Upper lobe of left lung (tissue), 6 donors: ENCODE measurements at places on chromosomes 16 and 17.

- H3K27ac ChIP-seq: no peak overlapping the region
- no peaks in the 10 kb centered on the region for H3K36me3 ChIP-seq
- no peak overlapping the region for H3K4me3 ChIP-seq
- H3K27me3 ChIP-seq: no peaks in the 10 kb centered on the region
- no peaks in the 10 kb centered on the region for H3K4me1 ChIP-seq
Observed at GRCh38 chr16:24652209-24652712, 77.2 kb upstream of the TNRC6A start.

- peaks cover 38% of the 10 kb centered on the region for H3K4me1 ChIP-seq
- DNase-seq: peak; percentile 99
- peak overlapping the region; percentile 83 for H3K4me3 ChIP-seq
Observed at GRCh38 chr16:1610071-1610898, 1.6 kb downstream of the IFT140 start.

- H3K27ac ChIP-seq: peak overlapping the region; percentile 97
- peak; percentile 75 for DNase-seq
- peaks cover 34% of the 10 kb centered on the region for H3K4me1 ChIP-seq
- no peaks in the 10 kb centered on the region for H3K27me3 ChIP-seq
- peak overlapping the region; percentile 97 for H3K4me3 ChIP-seq
- H3K36me3 ChIP-seq: peaks cover 16% of the 10 kb centered on the region
Observed at GRCh38 chr17:58083491-58084316, 485 bp downstream of the DYNLL2 start.

GRCh38 chr17:47605011-47605410, 44.7 kb upstream of the KPNB1 start:
- H3K27ac ChIP-seq: no peak overlapping the region
- H3K4me3 ChIP-seq: no peak overlapping the region
- H3K27me3 ChIP-seq: no peaks in the 10 kb centered on the region
- no peaks in the 10 kb centered on the region for H3K4me1 ChIP-seq

GRCh38 chr16:80028581-80029380, 428.2 kb upstream of the MAF start:
- no peaks in the 10 kb centered on the region for H3K27me3 ChIP-seq
- no peaks in the 10 kb centered on the region for H3K36me3 ChIP-seq
- H3K27ac ChIP-seq: no peak overlapping the region
- H3K4me1 ChIP-seq: no peaks in the 10 kb centered on the region
- no peak for DNase-seq
- no peak overlapping the region for H3K4me3 ChIP-seq
